ENCODE measurements at places on chromosomes 7 and 10.
A peak's percentile ranks its signal among the peaks of the same experiment; 100 is the strongest.

DNA sequence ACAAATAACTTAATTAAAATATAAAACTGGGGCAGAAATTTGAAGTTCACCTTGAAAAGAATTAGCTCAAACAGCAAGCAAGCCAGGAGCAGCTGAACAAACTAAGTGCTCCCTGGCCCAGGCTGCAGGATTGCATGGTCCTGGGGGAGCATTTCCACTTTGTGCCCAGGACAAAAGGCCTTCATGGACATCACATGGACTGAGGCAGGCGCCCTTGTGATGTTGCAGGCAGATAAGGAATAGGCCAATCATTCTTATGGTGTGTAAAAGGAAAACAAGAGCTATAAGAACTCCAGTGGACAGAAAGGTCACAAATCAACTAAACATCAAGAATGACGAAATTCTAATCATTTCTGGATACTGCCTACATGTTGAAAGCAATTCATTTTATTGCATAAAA lies 17.5 kb upstream of the TECTB start:
- DNase-seq: no peak

DNA sequence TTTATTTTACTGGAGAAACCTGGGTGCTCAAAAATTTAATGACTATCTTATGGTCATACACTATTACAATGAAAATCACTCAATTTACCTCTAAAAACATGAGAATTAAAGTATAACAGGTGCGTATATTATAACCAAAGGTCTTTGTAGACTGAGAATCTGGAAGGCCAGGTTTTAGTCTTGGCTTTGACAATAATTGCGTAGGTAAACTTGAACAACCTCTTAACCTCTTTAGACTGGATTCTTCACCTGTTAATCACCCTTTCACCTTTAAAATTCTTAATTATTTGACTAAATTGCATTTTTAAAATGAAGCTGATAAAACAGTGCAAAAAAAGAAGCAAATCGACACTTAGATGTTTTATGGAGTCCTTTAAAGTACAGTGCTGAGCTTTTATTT lies 156.1 kb downstream of the SEMA3E start:
- no peak for DNase-seq

DNA sequence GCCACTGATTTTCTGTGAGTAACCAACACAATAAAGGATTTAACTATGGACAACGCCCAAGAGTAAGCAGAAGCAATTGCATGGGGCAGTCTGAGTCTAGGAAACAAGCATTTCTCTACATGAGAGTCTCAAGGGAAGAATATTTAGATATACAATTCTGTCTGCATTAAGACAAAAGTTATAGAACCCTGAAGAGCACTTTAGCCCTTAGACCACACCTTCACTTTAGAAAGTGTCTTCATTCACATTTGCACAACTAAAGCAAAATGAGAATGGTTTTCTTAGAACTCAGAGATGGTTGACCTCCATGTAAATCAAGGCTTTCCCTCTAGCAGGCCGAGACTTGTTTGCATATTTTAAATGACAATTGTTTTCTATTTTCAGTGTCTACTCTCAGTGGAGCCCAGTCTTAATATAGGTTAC lies 25.5 kb upstream of the TRIM24 start:
- DNase-seq: no peak

DNA sequence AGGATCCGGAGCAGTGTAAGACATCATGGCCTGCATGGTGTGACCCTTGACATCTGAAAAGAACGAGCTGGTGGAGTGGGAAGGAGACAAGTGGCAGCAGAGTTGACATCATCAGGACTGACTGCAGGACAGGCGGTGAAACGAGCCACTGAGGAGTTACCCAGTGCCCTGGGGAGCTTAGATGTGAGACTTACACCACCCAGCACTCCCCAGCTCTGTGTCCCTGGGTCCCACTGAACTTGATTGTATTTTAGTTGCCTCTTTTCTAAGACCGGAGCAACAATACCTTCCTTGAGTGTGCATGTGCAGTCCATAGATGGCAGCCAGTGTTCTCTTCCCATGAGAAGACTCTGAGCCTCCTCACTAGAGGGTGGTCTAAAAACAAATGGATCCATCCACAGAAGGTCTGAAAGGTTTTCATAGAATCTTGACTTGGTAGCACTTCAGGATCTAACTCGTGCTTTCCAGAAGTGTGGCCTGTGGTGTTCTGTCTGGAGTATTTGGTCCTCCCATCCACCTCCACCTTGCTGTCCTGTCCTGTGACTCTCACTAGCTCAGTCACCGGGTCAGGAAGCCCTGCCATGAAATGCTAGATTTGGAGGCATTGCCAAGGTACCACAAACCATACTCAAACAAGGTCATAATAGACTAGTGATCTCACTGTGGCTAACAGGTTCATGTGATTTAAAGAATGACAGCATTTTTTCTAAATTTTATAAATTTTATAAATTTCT lies 59.0 kb downstream of the IKZF1 start:
- DNase-seq: no peak

DNA sequence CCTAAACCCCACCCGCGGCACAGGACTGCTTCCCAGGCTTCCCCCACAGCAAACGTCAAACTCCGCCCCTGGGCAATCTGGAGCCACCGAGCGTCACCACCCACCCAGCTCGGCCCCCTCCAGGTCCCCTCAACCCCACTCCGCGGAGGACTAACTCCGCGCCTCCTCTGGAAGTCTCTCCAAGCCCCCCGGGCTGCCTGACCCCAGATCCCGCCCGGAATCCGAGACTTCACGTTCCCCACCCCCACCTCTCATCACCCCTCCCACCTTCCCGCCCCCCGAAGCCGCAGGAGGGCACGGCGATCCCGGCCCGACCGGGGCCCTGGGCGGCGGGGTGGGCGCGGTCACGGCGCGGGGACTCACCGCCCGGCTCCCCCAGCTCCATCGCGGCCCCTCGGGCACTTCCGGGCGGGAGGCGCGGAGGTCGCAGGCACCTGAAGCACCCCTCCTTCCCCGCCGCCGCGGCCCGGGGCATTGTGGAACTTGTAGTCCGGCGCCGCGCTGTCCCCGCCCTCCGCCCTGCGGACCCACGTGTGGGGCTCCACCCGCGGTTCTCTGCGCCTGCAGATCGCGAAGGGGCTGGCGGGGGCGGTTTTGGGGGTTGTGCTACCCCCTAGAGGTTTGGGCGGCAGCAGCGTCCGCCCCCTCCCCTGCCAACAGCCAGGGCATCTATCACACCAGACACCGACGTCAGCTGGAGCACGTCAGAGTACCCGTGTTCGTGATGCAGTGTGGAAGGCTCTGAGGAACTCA lies at the start of gene TMUB1:
TSS of gene TMUB1 (minus strand) at position 423 of the 753 bp plus-strand sequence. CDS start 930 bp downstream, outside the sequence.
- peak; percentile 68 for DNase-seq

GRCh38 chr10:94355841-94356240 lies 6.9 kb downstream of the NOC3L start:
- no peak for DNase-seq

DNA sequence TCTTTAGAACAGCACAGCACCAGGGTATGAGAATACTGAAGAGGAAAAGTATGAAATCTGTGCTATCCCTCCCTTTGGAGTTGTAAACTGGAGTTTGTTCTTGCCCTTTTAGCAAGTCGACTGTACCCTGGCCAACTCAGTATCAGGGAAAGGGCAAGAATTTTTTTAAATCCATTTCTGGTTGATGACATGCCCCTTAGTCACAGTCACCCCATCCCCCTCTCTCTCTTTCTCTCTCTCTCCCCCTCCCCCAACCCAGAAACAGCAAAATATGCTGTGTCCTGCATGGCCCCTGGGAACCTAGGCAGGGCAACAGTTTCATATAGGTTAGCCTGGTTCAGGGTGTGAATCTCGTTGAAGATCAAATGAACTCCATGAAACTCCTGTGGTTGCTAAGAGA lies 177.7 kb upstream of the ADO start:
- no peak for DNase-seq

DNA sequence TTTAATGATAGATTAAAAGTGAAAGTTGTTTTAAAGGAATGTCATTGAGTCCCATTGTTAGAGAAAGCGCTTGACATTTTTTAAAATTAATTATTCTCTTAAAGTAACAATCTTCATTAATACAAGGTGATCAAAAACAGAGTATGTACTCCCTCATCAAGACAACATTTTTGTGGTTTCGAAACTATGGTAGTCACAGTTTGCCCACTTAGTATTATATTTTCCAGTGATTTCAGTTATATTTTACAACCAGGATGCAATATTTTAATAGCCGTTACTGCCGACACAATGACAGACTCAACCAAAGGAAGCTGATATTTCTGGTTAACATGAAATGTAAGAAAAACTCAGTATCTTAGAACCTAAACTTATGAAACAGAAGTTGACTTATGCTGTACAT lies 31.3 kb downstream of the MKX start:
- no peak for DNase-seq

GRCh38 chr7:6268023-6268900 lies 4.2 kb downstream of the CYTH3 start:
- DNase-seq: no peak

- DNase-seq: peak; percentile 44
Observed at GRCh38 chr10:30687698-30688213, 58.2 kb upstream of the LYZL2 start.

GRCh38 chr10:117610321-117610720 lies 67.8 kb downstream of the EMX2 start:
- no peak for DNase-seq

DNA sequence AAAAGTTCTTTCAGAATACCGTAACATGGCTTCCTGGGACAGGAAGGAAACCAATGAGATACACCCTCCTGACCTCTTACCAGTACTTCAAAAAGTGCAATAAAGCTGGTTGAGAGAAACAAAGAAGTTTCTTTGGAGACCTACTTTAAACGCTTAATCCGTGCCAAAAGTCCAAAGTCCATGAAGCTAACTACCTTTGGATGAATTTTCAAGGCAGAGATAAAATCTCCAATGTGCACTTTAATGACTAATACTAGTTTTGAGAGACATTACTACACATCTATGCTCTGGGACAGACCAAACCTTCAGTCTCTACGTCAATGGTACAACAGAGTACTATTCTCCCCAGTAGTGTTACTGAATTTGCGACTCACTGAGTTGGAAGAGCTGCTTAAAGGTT lies 46.1 kb downstream of the UBE2H start:
- no peak for DNase-seq

GRCh38 chr7:157415486-157415885 lies 78.7 kb downstream of the DNAJB6 start:
- DNase-seq: no peak

Data from substantia nigra (tissue), 51 donors.